ENCODE measurements at places on chromosomes 6 and 20. TPM values are rescaled to one million over a fixed set of nuclear protein-coding genes. Genes with fewer than 3 reads are reported as not detected.
A peak's percentile ranks its signal among the peaks of the same experiment; 100 is the strongest.

GRCh38 chr20:24340933-24341332, 128.5 kb upstream of the SYNDIG1 start:
- no peaks in the 10 kb centered on the region for H3K36me3 ChIP-seq
- peaks cover 7% of the 10 kb centered on the region for H3K27me3 ChIP-seq
- DNase-seq: no peak
- H3K27ac ChIP-seq: no peak overlapping the region

The TAP1 gene
- total RNA-seq: 276 TPM

The CCM2L gene
- total RNA-seq: not detected

DNA sequence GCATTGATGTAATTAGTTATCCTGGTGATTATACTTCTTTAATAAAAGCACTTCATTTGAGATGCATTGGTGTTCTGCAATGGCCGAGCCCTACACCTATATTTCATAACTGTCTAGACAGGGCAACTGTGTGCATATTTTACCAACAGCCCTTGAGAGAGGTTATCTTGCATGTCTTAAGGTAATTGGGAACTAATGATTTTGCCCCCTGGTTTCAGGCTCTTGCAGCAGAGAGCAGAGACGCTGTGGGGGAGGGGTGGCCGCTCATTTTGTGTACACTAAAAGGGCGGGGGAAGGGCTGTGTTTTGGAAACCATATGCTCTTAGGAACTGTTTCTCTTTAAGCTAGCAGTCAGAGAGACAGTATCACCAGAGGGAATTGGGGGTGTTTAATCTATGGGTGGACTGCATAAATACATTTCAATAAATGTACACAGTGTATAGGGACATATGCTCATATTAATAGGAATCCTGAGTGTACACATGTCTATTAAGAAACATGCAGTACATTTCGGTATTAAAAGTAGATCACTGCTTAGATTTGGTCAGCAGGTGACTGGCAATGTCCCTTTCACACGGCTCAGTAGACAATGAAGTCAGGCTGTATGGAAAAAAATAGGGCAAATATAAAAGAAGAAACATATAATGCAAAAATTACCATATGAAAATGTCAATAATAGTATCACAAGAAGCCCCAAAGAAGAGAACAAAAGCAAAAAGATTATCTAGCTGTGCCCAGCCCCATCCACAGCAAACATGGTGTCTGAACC, 402.9 kb upstream of the CITED2 start:
- peaks cover 4% of the 10 kb centered on the region for H3K27me3 ChIP-seq
- no peak overlapping the region for H3K4me3 ChIP-seq
- no peak for DNase-seq

DNA sequence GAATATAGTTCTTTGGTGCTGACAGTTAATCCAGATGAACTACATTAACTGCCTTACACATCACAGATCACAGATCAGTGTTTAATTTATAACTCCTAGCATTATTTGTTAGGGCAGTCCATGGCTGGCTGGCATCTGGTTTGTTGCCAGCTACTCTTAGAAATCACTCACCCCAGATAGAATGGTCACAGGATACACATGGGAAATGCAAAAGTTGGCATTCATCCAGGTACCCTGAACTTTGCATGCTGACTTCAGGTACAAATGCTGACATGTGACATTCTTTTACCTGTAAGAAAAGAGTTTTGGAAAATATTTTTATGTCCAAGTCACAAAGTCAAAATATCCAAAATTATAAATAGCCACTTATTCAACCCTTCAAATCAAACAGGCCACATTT, 20.2 kb downstream of the FBXL4 start:
- no peak for DNase-seq
- H3K36me3 ChIP-seq: peaks cover 42% of the 10 kb centered on the region
- no peak overlapping the region for H3K27ac ChIP-seq
- no peaks in the 10 kb centered on the region for H3K27me3 ChIP-seq
- H3K4me3 ChIP-seq: no peak overlapping the region

GRCh38 chr6:90406957-90407356, 110.3 kb upstream of the BACH2 start:
- peaks cover 74% of the 10 kb centered on the region for H3K4me1 ChIP-seq
- H3K4me3 ChIP-seq: no peak overlapping the region
- H3K27ac ChIP-seq: peak overlapping the region; percentile 83
- DNase-seq: no peak
- peaks cover 18% of the 10 kb centered on the region for H3K36me3 ChIP-seq

GRCh38 chr20:38941726-38942389, 15.6 kb downstream of the FAM83D start:
- H3K27ac ChIP-seq: peak overlapping the region; percentile 57
- peaks cover 61% of the 10 kb centered on the region for H3K36me3 ChIP-seq
- H3K27me3 ChIP-seq: no peaks in the 10 kb centered on the region
- DNase-seq: no peak
- no peak overlapping the region for H3K4me3 ChIP-seq
- peaks cover 14% of the 10 kb centered on the region for H3K4me1 ChIP-seq
